ENCODE measurements at places on chromosomes 3 and 15.

DNA sequence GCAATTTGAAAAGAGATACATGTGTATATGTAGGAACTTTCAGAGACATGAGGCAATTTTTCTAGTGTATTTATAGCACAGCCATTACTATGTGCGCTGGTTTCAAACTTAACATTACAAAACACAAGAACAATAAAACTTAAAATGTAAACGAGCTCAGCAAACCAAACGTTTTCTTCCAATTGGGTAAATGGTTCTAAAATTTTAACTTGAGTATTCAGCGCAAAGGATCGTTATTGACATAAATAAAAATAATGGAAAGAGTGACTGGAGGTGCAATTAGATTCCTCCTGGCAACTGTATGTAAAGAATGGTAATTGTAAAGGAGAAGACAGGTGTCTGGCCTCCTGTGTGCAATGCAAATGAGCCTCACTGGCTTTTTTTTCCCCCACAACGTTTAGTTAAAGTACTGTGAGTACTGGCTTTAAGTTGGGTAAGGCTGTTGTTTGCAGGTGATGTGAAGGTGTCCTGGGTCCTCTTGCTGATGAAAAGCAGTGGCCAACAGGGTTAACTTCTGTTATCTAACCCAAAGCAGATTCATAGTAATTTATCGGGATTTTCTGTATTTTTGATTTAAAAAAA is 14.1 kb upstream of the GADL1 start:
- no peak for DNase-seq

DNA sequence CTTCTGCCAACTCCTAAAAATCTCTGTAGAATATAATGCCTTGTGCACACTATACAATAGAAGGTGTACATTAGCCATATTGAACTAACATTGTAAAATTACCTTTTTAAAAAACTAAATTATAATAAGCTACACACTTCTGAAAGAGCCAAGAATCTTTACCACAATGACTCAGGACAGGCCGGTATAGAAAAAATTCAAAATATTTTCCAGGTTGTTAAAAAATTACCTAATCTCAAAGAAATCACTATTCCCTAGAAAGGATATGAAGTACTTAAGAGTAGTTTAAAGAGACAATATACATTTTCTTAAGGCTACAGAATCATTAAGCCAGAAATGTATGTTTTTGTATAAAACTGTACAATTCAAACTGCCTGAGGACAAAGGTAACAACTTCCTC is 48.5 kb downstream of the TJP1 start:
- DNase-seq, result no peak

DNA sequence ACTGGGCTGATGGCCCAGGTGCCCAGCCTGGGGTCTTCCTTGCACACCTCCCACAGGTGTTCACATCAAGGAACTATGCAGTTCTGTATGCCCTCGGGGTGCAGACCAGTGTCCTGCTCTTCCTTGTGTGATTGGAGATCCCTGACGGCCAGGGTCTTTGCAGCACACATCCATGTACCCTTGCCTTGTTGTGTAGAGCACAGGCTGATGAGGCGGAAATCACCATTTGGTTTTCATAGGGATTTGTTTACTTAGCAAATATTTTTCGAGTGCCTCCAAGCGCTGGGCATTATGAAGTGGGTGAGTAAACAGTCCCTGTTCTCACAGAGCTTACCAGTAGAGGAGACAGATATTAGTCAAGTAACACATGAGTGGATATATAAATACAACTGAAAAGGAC is 209.3 kb upstream of the UMPS start:
- no peak for DNase-seq

- DNase-seq, result no peak
Measured at GRCh38 chr15:63156086-63156710, 1.1 kb downstream of the RPS27L start.

DNA sequence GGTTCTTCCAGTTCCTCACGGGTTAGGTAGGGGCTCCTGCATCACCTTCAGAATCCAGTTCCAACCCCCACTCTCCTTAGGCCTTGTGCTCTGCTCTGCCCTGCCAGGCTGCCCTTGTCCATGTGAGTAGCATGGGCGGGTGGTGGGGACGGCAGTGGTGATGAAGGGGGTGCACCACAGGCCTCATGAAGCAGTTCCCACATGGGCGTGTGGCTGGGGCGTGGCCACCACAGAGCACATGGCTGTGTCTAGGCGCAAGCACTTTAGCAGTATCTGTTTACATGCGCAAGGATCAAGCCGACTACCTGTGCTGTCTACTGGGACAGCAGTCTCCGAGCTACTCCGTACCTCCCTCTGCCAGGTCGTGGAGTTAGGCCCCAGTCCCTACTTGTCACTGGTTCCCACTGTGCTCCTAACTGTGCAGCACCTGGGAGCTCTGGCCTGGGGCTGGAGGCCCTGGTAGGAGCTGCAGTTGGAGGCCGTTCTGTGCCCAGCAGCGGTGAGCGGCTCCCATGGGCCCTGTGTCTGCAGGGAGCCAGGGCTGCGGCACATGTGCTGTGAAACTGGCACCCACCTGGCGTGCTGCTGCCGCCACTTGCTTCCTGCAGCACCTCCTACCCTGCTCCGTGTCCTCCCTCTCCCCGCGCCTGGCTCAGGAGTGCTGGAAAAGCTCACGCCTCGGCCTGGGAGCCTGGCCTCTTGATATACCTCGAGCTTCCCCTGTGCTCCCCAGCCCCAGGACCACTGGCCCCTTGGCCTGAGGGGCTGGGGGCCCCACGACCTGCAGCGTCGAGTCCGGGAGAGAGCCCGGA is 53.5 kb downstream of the PLXNA1 start:
- peak; percentile 55 for DNase-seq

Measured in Right ventricle myocardium inferior (tissue), 1 donor.